ENCODE measurements at places on chromosomes 11 and 22. TPM values are rescaled to one million over a fixed set of nuclear protein-coding genes. Genes with fewer than 3 reads are reported as not detected.

The C11orf42 gene
- not detected for total RNA-seq

The UBASH3B gene
- 17.2 TPM for total RNA-seq

The PRODH gene
- total RNA-seq = 67.4 TPM

The TTC36 gene
- total RNA-seq = 1.0 TPM

The PRR33 gene
- not detected for total RNA-seq
